CD4-positive, alpha-beta T cell treated with Interleukin-21 for 1 hour (primary cell): ENCODE measurements at places on chromosomes 11 and 22.

- DNase-seq, result no peak
These were observed 53.1 kb downstream of the ZBTB44 start for GRCh38 chr11:130261571-130261970.

- no peak for DNase-seq
These were observed 3.6 kb downstream of the SHISAL1 start for GRCh38 chr22:44309137-44309536.

DNA sequence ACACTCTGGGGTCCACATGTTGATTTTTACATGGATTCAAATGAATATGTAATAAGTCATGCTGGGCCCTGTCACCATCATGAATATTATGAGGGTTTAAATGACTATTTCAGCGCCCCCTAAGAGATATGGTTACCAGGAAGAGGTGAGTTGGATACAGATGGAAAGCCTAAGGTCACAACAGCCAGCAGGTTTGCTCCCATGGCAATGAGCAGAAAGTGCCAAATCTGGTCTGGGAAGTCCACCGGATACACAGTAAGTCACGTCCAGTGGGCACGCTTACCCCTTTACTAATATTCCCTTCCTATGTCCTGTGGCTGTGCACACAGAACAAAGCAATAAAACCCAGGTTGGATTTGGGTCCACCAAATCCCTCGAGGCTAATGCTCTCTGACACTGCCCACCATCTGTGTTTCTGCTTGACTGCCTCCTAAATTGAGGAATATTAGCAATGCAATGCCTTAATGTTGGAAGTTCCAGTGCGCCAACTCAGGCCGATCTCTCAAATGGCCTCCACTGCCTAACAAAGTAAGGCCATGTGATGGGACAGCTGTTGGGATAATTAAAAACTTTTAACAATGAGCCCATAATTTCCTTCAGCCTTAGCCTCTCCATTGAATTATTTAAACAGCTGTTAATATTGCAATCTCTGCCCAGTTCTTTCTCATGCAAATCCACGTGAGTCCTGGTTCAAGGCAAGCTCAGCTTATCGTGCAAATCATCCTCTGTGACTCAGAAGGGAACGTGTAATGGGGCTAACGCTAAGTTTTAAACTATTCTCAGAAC, 97.6 kb downstream of the SLC1A2 start:
- no peak for DNase-seq

GRCh38 chr22:24005201-24005600, at the start of gene GSTT4:
TSS of gene GSTT4 (minus strand) at chr22:24005453. CDS start at chr22:24005356, 97 bp downstream.
- no peak for DNase-seq

DNA sequence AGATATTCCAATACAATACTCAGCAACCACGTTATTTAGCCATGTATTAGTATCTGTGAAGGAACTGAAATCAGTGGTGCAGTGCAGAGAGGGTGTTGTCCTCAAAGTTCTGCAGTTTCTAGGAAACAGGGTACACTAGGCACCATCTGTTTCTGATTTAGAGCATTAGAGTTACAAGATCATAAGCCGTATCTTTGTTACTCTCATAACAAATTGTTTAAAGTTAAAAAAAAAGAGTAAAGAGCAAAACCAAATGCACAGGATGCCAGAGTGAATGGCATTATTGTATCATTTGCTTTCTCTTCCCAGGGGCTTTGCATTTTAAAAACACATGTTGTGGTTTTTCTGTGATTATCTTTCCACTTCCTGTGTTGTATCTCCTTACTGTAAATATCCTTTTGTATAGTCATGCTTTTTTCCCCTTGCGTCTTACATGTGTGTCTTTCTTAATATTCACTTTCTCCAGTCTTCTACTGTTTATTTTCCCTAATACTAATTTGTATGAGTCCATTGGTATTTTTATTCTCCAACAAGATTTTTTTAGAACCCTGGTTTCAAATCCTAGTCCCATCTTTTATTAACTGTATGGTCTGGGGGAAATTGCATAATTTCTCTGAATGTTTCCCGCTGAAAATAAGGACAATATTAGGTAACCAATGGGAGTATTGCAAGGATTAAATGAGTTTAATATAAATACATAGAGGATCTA, 15.2 kb upstream of the NUP160 start:
- DNase-seq, result peak; percentile 57

DNA sequence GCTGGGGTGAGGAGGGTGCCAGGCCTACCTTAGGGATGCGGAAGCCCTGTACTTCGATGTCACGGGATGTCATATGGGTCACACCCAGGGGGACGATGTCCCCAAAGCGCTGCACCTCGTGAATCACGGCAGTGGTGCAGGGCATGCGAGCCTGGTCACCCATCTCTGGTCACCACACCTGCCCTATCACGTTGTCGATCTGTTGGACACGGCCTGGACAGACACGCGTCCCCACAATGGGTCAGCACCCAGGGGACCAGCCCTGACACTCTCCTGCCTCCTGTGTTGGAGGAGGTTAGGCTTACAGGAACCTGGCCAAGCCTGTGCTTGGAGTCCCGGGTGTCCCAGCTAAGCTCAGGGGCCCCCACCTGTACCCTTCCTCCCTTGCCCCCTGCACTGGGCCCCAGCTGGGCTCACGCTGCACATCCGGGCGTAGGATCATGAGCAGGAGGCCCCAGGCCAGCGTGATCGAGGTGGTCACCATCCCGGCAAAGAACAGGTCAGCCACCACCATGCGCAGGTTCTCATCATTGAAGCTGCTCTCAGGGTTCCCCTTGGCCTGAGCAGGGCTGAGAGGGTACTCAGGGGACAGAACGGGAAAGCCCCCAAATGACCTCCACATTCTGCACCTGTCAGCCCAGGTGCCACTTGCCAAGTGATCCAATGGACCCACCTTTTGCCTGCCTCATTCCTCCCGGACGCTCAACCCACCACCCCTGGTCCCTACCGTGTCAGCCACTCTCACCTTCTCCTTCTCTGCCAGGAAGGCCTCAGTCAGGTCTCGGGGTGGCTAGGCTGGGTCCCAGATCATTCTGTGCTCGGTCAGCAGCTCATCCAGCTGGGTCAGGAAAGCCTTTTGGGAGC, 20.3 kb upstream of the CYP2D6 start:
- DNase-seq, result no peak

- no peak for DNase-seq
These were observed 24.1 kb upstream of the CHKA start for GRCh38 chr11:68145120-68145866.

- DNase-seq, result no peak
These were observed 5.2 kb upstream of the MAP6 start for GRCh38 chr11:75673977-75674582.

- peak; percentile 71 for DNase-seq
These were observed 104.7 kb downstream of the KIAA1671 start for GRCh38 chr22:25057013-25057881.

GRCh38 chr11:118142809-118143208, 9.8 kb downstream of the SCN4B start:
- peak; percentile 10 for DNase-seq

- no peak for DNase-seq
These were observed 3.6 kb downstream of the CLCF1 start for GRCh38 chr11:67369801-67370284.

- DNase-seq, result no peak
These were observed 129.1 kb downstream of the COMMD9 start for GRCh38 chr11:36160091-36160490.

DNA sequence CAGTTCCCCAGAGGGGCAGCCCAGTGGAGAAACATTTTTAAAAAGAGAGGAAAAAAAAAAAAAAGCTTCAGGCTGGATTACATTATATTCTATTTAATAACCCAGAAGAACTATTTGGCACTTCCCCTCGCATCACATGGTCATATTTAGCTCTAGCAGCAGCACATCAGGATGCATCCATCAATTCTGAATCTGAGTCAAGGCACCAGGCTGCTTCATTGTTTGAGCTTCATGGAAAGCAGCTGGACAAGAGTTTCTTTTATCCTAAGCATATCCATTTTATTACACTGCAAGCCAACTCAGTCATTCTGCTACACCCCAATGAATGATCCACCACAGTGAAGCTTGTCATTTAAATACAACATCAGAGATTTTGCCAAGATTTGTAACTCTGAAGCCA, 10.0 kb downstream of the SPTY2D1 start:
- no peak for DNase-seq

DNA sequence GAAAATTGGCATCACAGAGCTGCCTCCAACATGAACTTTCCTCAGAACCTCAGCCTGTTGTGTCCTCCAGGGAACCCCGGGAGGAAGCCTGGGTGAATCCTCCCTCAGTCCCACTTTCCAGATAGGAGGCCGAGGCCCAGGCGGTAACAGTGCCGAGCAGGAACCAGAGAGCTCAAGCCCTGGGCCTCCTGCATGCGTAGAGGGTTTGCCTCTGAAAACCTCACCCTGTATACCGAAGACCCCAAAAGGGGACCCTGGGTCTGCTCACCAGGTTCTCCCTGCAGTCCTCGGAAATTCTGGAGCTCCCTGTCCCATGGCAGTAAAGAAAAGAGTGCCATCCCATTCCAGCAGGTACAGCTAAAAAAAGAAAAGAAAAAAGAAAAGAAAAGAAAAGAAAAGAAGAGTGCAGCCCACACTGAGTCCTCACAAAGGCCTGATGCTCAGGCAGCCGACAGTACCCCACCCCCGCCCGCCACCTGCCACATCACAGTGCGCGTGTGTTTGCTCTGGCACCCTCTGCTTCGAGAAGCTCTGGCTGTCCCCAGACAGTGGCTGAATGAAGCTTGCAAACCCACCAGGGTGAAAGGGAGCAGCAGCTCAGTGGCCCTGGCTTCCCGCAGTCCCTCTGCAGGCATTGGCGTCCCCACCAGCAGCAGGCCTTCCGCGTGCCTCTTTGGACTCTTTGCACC, 28.4 kb upstream of the FADD start:
- no peak for DNase-seq

DNA sequence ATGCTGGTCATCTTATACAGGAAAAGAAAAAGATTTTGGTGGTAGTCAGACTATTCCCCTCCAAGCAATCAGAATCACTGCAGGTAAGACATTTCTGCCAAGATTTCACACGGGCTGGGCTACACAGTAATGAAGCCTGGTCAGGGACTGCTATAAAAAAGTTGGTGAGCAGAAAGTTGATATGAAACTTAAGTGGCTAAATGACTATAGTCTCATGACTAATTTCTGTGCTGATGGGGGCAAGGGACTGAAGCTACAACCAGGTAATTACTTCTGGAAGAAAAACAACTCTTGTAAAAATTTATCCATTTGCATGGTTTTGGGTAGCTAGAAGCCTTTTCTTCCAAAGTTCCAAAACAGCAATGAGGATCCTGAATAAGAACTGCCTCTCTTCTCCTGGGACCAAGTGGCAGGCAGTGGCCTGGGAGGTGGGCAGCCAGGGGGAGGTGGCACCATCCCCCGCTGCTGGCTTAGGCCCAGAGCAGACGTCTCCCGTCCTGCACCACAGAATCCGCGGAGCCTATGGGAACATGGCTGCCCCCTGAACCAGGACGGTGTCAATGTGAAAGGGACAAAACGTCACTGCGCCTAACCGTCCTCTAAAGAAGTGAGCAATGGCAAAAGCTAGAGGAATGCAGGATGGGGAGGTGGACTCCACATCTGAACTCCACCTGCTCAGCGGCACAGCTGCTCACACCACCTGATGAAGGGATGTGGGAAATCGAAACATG, 122.6 kb upstream of the LMO1 start:
- DNase-seq, result no peak

- no peak for DNase-seq
These were observed 53.3 kb downstream of the APOL1 start for GRCh38 chr22:36306227-36306626.

- DNase-seq, result no peak
These were observed 226.6 kb upstream of the TENM4 start for GRCh38 chr11:79667380-79667779.

- no peak for DNase-seq
These were observed 79.3 kb upstream of the CRTAM start for GRCh38 chr11:122758974-122759373.

DNA sequence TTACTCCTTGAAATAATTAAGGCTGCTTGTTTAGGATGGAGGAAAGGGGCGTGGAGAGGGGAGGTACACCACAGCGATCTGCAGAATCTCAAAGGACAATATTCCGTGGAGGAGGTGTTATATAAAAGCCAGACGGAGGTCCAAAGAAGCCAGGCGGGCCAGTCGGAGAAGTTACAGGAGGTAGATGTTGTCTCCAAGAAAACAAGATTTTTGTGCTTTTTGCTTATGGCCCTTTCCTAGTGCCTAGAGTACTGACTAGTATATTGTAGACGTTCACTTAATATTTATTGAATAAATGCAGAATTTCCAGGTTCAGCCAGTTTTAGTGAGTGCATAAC, 761 bp downstream of the ZDHHC13 start:
- no peak for DNase-seq

DNA sequence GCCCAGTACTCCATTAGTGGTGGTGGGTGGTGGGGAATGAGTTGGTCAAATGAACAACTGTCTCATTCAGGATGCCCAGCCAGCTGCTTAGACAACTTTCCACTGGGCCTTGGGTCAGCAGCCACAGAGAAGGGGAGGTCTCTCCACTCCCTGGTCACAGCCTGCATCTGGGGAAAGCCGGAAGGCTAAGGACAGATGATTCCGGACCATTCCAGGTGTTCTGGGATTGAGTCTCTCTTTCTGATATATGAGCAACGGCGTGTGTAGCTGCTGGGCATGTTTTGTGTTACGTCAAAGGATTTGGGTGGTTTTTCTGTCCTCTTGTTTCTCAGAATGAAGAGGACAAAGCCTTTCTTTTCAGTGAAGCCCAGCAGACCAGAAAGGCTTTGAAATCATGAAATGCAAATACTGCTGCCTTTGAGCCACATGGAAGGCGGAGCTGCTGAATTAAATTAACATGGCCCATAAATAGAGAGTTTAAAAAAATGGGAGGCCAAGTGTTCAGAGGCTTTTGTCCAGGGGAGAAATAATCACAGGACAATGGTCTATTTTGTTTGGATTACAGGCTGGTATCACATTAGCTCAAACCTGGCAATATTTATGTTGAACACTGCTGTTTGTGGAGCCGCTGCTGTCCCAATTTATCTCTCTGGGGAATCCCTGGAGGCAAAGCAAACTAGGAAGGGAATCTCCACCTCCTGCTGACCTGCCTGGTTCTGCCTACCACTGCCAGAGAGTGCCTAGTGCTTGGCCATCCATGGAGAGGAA, 234.4 kb upstream of the E2F8 start:
- DNase-seq, result no peak

GRCh38 chr22:38223289-38223960, 21.6 kb downstream of the MAFF start:
- DNase-seq, result no peak

- no peak for DNase-seq
These were observed 345.8 kb downstream of the CNTN5 start for GRCh38 chr11:99366546-99366945.

- DNase-seq, result no peak
These were observed 57.5 kb downstream of the GRK3 start for GRCh38 chr22:25621986-25622385.

DNA sequence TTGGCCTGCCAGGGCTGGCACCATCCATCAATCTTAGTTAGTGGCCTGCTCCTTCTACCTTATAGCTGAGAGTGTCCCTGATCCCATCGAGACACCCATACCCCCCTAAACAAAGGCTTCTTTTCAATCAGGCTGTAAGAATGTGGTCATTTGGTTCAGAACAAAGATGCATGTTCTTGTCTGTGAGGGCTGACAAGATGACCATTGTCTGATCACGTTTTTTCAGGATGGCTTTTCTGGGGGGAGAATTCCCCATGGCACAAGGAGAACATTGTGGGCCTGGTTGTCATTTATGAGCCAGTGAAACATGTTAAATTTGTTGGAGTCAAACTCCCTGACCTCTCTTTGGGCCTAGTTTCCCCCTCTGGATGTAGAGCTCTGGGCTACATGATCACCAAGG, 160.4 kb downstream of the INSC start:
- no peak for DNase-seq
